ENCODE measurements at places on chromosomes 11 and 22. TPM values are rescaled to one million over a fixed set of nuclear protein-coding genes. Genes with fewer than 3 reads are reported as not detected.

- DNase-seq = peak; percentile 30
These were observed 3.4 kb downstream of the CLPB start for GRCh38 chr11:72430741-72431570.

- no peak for DNase-seq
These were observed 38.4 kb upstream of the CLMP start for GRCh38 chr11:123233280-123233974.

DNA sequence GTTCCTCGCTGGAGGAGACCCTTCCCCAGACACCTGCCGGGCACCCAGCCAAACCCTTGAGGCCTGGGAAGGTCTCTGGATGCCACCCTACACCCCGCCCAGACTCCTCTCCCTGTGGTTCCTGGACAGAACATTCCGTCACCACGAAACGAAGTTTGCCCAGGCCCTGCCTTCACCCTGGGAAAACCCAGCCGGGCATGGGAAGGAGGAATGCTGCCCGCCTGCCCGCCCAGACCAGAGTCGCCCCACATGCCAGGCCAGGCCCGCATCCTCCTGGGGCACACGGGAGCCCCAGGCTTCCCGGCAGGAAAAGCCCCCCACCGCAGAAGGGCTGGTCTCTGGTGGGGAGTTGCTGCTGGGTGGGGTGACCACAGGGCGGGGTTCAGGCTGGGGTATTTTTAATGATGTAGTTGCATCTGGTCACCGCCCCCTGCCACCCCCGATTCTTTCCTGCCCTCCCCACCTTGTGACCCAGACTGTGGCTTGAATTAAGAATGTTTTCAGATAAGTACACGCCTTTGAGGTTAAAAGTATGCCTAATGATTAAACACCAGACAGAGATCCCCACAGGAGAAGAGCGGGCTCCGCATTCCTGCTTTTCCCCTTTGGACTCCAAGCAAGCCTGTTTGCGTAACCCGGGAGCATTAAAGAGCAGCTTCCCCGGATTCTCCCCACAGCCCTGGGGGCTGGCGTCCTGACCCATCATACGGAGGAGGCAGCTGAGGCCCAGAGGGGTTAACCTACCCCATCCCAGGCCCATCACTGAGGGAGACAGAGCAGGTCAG lies 44.6 kb upstream of the PPARA start:
- peak; percentile 96 for DNase-seq

GRCh38 chr22:36335621-36336020 lies 52.1 kb downstream of the MYH9 start:
- no peak for DNase-seq

DNA sequence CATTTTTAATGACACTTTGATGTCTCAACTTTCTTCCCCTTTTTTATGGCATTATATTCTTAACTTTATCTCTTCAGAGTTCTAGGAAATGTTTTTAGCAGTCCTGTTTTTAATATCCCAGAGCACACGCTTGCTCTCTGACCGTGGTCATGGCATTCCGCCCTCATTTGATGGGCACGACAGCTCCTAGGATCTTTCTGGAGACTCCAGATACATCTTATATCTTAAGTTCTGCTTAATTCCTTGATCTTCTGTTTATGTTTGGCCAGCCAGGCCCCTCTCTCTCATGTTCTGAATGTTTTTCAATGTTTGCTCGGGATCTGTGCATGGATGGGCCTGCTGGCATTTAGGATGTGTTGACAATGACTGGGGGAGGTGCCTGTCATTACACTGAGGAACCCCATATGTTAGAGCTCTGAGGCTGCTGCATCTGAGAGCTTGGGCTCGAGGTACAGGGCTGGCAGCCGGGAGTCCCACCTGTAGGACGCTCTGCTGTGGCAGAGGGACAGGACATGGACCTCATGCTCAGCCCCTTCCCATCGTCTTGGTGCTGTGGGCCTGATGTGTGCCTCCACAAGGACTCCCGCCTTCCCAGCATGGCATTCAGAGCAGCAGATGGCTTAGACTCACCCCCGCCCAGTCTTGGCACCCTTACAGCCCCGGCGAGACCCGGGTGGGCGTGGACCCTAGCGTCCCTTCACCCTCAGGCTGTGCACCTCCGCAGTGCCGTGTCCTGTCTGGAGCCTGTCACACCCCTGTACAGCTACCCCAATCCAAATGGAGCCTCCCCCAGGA lies 75.0 kb downstream of the CDKN1C start:
- no peak for DNase-seq

DNA sequence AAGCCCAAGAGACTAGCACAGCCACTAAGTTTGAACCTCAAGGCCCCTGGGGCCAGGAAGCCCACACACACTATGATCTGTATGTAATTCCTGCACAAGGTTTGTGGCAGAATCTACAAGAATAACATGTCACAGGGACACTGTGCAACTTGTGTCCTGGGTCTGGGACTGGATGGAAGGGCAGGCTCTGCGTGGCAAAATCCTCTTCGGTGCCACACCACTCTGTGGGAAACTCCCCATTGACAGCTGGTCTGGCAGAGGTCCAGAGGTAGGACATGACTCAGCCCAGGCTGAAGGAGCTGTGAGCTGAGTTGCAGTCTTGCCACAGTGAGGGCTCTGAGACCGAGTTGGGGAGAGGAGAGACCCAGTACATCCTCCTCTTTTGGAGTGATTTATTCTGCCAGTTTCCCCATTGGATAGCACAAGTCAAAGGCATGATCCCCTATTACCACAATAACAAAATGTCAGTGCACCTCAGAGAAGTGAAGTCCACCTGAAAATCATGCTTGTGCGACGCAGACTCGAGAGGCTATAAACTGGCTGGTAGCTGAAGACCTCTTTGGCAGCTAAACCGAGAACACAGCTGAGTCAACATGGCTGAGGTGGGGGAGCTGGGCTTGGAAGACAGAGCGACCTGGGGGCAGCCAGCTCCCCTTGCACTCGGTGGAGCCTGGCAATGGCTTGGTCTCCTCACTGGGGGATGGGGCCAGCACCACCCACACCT lies 23.3 kb upstream of the SERPIND1 start:
- DNase-seq = peak; percentile 82

GRCh38 chr11:59219836-59220235 lies 7.1 kb upstream of the MPEG1 start:
- DNase-seq = no peak

DNA sequence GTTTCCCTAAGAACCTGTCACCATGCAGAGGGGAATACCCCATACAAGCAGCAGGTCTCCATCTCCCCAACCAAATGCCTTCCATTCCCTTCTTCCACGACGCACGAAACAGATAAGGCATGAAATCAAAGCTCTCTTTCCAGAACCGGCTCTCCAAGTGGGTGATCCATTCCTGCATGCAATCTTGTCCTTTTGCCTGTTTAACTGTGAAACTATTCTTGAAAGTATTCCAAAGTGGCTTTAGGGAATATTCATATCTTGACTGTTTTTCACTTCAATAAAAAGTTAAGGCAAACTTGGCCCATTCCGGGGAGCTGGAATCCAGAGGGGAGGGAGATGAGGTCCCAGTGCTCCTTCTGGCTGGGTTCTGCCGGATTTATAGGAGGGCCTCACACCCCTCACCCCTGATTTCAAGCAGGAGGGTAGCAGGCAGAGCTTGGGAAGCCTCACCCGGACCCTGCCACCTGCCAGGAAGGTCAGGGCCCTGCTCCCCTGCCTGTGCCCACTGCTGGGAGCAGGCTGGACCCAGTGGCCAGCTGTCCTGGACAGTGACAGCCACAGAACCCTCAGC lies 60.9 kb downstream of the SCGB1A1 start:
- DNase-seq = no peak

GPHA2 gene
- total RNA-seq = not detected

- no peak for DNase-seq
These were observed 760.2 kb downstream of the KCNA4 start for GRCh38 chr11:29256580-29256979.

JAML gene
- not detected for total RNA-seq

C22orf31 gene
- not detected for total RNA-seq

DNA sequence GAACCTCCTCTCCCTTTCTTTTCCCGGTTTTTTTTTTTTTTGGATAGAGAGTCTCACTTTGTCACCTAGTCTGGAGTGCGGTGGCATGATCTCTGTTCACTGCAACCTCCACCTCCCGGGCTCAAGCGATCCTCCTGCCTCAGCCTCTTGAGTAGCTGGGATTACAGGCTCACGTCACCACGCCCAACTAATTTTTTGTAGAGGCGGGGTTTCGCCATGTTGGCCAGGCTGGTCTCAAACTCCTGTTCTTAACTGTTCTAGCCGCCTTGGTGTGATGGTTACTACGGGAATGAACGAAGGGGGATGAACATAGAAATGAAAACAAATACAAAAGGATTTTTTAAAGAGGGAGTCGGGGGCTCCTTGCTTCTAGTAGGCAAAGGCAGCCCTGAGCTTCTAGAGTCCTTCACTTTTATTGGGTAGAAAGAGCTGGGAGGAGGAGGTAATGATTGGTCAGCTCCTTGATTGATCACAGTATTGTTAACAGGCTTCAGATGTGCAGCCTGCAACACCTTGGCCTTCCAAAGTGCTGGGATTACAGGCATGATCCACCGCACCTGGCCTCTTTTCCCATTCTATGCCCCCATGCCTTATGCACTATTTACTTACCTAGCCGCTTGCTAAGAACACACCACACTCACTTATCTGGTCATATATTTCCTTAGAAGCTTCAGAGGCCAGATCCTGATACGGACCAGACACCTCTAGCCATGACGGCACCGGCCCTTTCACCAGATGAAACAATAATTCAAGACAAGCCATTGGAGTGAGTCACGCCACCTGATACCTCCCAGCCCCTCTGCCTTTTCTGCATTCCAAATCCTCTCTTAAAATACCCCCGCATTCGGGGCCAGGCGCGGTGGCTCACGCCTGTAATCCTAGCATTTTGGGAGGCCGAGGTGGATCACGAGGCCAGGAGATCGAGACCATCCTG lies 20.7 kb downstream of the SUSD2 start:
- no peak for DNase-seq

DNA sequence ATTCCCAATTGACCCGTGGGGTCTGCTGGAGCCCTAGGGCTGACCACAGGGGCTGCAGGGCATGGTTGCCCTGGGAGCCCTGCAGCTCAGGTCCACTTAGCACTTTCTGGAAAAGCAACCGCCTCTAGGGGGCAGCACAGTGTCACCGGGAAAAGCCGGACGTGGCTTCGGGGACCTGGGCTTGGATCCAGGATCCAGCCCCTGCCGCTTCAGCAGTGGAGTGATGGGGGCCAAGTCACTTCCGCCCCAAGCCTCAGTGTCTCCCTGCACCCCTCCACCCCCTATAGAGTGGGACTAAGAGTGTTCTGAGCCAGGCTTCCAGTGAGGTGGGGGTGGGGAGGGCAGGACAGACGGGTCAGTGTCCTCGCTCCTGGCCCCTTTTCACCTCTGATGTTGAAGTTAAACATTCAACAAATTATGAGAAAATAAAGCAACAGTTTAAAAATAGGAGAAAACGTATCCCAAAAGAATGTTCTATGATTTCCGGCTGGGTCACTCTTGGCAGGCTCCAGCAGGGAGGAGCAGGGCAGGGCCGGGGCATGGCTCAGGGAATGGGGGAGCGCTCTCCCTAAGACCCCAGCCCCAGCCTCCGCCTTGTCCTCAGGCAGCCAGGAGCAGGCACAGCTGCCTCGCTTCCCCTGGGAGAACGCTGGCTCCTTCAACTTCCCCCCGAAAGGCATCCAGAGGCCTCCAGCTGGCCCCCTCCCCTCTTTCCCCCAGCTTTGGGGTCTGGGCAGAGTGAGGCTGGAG lies 96.5 kb upstream of the FGF3 start:
- peak; percentile 31 for DNase-seq

- no peak for DNase-seq
These were observed 607 bp downstream of the PLAAT3 start for GRCh38 chr11:63613517-63614135.

GRCh38 chr11:109939166-109939810 lies 153.9 kb upstream of the ZC3H12C start:
- DNase-seq = peak; percentile 68

- DNase-seq = peak; percentile 90
These were observed 258.8 kb downstream of the SOX6 start for GRCh38 chr11:16097543-16097942.

DNA sequence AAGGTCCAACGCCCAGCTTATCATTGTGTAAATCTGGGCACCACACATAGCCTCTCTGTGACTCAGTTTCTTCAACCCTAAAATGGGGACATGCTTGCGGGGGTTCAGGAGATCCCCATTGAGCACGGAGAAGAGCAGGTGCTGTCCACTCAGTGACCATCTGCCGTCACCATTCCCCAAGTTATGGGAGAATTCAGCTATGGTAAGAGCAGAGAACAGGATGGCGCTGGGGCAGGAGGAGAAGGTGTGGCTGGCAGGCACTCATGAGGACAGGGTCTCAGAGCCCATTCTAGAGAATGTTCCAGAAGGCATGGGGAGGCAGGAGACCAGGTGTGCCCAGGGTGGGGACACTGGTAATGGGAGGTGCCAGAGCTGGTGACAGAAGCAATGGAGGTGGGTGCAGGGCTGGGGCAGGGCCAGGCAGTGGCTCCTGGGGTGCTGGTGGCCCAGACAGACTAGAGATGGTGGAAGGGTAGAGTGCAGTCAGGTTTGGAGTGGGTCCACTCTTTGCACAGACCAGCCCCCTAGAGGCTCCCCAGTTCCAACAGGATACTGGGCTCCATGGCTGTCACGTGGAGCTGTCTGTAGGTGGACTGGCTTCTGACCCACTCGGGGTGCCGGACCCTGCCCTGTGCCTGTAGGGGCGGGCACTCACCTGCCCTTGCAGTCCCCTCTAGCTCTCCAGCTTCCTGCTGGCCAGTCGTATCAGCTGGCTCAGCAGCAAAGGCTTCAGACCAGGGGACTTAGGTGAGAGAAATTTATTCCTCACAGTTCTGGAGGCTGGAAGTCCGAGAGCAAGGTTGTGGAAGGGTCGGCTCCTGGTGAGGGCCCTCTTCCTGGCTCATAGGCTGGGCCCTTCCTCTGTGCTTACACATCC lies 84.7 kb downstream of the CDKN1C start:
- DNase-seq = no peak

DNA sequence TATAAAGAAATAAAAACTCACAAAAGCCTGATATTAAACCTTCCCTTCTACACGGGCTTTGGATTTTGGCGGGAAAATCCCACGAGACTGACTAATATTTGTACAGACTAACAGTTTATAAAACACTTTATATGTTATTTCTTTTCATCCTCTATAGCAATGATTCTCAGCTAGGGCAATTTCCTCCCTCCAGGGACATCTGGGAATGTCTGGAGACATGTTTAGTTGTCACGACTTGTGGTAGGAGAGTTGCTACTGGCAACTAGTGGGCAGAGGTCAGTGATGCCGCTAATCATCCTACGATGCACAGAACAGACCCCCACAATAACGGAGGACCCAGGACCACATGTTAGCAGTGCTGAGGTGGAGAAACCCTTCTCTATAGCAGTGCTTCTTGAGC lies 304.8 kb upstream of the PITPNB start:
- no peak for DNase-seq

GRCh38 chr11:65498042-65498726 lies 661 bp upstream of the MALAT1 start:
- DNase-seq = no peak

DNA sequence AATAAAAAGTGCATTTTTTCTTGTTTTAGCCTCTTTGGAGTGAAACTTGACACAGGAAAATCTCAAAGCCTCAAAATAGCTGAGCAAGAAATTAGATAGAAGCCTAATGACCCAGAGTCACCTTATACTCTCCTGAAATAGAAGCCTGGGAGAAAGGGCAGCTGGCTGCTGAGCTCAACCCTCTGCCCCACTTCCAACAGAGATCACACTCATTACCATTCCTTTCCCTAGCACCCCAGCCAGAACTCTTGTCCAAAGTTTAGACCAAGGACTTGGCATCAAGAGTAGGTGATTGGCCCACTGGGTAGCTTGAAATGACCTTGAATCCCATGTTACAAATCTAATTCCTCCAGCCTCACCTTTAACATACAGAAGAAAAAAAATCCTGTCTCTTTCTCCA lies 62.7 kb upstream of the AMOTL1 start:
- DNase-seq = no peak

NXPE2 gene
- total RNA-seq = not detected

- no peak for DNase-seq
These were observed 9.8 kb downstream of the LARGE2 start for GRCh38 chr11:45932217-45932616.
